HFFc6 (cell line): ENCODE measurements at places on chromosomes 3 and 15. TPM values are rescaled to one million over a fixed set of nuclear protein-coding genes. Genes with fewer than 3 reads are reported as not detected.

The MNS1 gene
- total RNA-seq, result 1.1 to 1.6 TPM (median 1.2 TPM) in 3 replicates

The TRH gene
- total RNA-seq, result not detected in 3 replicates

The XCR1 gene
- not detected in 2 replicates for total RNA-seq

The GOLGA6C gene
- total RNA-seq, result not detected in 3 replicates

The TMCO5A gene
- total RNA-seq, result not detected in 3 replicates

The DGKG gene
- 0.21 to 0.81 TPM (median 0.21 TPM) in 3 replicates for total RNA-seq

The DLEC1 gene
- total RNA-seq, result not detected in 3 replicates

The RETNLB gene
- not detected in 3 replicates for total RNA-seq

The XRN1 gene
- total RNA-seq, result 27.7 to 29.4 TPM (median 28.0 TPM) in 3 replicates

The ITIH3 gene
- total RNA-seq, result 0.42 to 0.59 TPM (median 0.48 TPM) in 3 replicates
